ENCODE measurements at places on chromosomes 12 and 14.

DNA sequence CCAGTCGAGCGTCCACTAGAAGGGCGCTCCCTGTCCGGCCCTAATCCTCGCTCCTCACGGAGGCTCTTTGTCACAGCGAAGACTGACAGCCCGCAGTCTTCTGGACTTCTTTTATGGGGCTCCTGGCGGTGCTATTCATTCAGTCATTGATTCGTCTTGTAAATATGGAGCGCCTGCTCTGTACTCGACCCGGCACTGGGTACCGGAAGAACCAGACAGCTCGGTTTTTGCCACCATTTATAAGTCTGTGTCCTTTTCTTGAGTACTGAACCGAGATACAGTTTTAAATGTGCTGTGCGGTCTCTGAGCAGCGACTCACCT, 570 bp downstream of the DMAC2L start:
- DNase-seq: no peak

GRCh38 chr12:112841906-112842305, 50.4 kb downstream of the RPH3A start:
- DNase-seq: no peak

GRCh38 chr12:11633968-11634367, 15.5 kb upstream of the ETV6 start:
- DNase-seq: no peak

DNA sequence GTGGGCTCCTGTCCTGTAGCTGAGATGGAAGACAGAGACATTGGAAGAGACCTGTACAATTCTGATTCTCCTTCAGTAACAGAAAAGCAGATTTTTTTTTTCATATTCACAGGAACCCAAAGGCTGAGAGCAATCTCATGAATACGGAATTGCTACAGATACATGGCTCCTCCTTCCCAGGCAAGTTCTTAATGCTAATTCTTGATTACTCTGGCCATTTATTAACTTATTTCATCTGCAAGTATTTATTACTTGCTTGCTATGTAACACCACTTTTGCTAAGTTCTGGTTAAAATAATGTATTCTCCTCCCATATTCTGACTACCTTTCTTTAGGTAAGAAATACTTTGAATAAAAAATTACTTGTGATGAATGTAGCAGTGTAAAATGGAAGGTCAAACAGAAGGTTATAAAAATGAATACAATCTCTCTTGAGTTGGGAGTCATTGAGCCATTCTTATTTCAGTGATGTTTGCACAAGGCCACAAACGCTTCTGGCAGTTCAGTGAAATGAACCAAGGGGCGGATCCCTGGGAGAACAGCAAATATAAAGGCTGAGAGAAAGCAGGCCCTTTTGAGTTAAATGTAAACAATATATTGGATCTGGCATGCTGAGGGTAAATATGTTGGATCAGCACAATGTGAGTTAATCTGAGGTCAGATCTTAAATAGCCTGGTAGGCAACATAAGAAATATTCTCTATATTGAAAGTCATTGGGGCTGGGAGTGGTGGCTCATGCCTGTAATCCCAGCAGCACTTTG, 37.6 kb downstream of the MUCL1 start:
- DNase-seq: no peak

- DNase-seq: no peak
These were observed 272.9 kb downstream of the EGLN3 start for GRCh38 chr14:33678005-33678404.

- no peak for DNase-seq
These were observed 5.6 kb downstream of the OR10P1 start for GRCh38 chr12:55642267-55642666.

DNA sequence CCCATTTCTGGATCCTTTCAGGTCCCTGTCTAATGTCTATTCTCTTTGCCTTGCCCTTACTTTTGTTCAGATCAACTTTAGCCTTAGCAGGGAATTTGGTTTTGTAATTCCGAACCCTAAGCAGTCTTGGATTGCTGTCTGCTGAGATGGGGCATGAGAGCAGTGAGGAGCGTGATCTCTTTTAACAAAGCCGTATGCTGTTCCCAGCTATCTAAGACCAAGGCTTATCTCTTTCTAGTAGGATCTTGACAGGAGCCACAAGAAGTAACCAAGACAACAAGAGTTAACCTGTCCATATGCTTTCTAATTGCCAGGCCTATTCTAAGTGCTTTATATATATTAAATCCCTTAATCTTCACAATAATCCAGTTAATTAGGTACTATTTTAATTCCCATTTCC, 4.5 kb upstream of the DHRS7 start:
- DNase-seq: no peak

DNA sequence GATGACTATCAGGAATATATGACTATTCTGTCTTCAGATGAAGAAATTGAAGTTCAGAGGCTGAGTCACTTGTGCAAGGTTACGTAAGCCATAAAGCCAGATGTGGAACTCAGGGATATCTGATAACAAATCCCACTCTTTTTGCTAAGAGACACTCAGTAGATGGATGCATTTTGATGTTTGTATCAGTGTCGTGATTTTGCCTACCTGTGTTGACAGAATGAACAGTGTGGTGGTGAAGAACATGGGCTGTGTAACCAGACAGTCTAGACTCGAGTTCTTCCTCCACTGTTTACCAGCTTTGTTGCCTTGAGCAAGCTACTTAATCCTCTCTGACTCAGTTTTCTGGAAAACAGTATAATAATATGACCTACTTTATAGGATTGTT, 93.9 kb downstream of the DAAM1 start:
- no peak for DNase-seq

- no peak for DNase-seq
These were observed 749 bp downstream of the GALNT6 start for GRCh38 chr12:51390457-51390856.

- no peak for DNase-seq
These were observed 10.1 kb downstream of the KRT80 start for GRCh38 chr12:52181746-52182145.

Data from stimulated activated CD8-positive, alpha-beta memory T cell treated with anti-CD3 and anti-CD28 coated beads, Interleukin-15, amount 100 ng/mL, for 1 hour (primary cell).